Ovary (tissue), 10 donors: ENCODE measurements at places on chromosomes 4 and X. TPM values are rescaled to one million over a fixed set of nuclear protein-coding genes. Genes with fewer than 3 reads are reported as not detected.

The TSPAN7 gene
- polyA plus RNA-seq = 84.2 TPM

The MTMR8 gene
- polyA plus RNA-seq = 1.3 TPM

The SPANXC gene
- polyA plus RNA-seq = not detected

The AKAP4 gene
- not detected for polyA plus RNA-seq

The BEND4 gene
- 0.33 TPM for polyA plus RNA-seq

The ADRA2C gene
- polyA plus RNA-seq = 0.75 TPM

DNA sequence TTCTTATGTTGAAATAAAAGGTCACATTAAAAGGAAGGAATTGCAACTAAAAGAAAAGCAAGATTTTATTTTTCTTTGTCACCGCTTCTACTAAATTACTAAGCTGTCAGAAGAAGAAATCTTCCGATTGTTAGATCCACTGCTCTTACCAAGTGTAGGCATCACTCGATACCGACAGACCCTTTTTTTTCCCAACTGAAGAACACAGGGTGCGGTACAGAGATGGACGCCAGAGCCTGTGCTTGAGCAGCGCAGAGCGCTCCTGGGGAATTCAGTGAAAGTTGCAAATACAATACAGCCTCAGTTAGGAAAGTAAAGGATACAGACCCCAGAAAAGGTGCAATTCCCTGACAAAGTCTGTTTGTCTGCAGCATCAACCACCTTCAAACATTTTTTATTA is 94.9 kb upstream of the WDR17 start:
- DNase-seq = no peak

DNA sequence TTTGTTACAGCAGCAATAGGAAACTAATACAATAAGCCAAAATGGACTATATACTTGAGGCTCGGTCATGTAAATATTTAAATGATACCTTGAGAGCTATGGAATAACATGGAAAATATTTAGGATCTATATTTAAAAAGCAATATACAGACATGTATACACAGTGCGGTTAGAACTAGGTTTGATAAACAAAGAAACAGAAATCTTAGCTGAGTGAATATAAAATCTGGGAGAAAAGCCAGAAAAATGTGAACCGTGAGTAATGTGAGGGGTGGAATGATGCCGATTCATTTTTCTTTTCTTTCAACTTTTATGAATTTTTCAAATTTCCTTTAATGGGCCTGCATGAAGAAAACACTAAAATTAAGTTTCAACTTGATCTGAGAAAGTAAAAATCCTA is 104.1 kb downstream of the ATXN3L start:
- DNase-seq = no peak

- no peak for DNase-seq
Observed at GRCh38 chr4:5883916-5884315, 9.0 kb downstream of the CRMP1 start.

DNA sequence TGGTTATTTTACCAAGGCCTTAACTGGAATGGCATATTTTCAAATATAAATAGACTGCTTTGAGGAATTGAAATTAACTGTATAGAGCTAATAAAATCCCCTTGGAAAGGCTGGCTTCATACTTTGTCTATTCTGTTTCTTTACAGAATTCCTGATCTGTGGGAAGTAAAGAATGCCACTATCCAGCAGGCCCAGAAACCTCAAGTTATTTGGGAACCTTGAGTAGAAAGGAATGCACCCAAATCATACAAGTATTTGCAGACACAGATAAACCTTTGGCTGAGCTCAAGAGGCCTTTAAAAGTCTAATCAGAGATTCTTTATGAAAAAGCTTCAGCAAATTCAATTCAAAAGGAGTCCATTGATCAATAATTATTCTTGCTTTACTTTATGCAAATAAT is 975.7 kb upstream of the PABPC4L start:
- no peak for DNase-seq

GRCh38 chr4:101846550-101846949 is 56.0 kb downstream of the BANK1 start:
- no peak for DNase-seq

DNA sequence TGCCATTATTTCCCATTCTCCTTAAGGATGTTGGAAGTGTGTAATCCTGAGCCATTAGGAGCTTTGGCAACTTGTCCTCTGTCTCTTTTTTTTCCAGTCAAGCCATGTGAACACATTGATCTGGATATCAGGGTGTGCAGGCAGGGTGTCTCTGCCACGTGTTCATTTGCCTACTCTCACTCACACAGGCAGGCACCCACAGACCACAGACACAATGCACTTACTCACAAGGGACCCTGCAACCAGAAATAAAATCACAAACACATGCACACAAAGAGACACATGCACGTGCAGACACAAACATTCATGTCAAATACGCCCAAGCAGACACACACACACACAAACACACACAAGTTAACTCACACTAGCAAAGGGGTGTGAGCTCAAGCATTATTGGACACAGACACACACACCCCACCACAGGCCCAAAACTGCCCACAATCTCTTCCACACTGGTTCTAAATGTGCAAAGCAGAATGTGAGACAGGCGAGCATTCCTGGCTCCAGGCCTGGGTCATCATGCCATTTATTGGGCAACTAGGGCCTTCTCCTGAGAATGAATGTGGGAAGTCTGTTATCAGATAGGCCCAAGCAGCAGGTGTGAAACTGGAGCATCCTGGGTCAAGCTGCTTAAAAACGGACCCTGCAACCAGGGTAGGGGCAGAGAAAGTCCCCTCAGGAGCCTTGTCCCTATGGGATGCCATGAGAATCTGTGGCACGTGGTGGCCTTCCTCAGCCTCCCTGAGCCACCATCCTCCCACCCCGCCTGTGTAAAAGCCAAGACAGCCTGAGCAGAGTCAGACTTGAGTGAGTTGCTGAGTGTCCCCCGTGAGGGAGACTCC is 63.4 kb downstream of the NBDY start:
- DNase-seq = no peak

DNA sequence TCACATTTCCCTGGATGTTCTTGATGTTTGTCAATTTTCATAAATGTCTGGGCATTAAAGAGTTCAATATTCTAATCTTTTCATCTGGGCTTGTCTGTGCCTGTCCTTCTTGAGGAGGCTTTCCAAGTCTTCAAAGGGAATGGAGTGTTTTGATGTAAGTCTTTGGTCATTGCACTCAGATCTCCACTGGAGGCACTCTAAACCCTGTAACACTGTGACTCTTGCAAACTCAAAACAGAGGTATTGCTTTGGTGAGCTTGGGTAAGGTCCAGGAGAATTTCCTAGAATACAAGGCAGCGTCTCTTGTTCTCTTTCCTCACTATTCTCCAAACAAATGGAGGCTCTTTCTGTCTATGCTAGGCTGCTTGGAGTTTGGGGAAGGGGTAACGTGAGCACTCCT is 1118.1 kb upstream of the PABPC4L start:
- DNase-seq = no peak

- no peak for DNase-seq
Observed at GRCh38 chr4:48234575-48234974, 35.1 kb downstream of the TEC start.
